CD4-positive, alpha-beta T cell treated with Interleukin-2 at 100 ng/mL for 4 hours (primary cell): ENCODE measurements at places on chromosomes 3 and 15.

DNA sequence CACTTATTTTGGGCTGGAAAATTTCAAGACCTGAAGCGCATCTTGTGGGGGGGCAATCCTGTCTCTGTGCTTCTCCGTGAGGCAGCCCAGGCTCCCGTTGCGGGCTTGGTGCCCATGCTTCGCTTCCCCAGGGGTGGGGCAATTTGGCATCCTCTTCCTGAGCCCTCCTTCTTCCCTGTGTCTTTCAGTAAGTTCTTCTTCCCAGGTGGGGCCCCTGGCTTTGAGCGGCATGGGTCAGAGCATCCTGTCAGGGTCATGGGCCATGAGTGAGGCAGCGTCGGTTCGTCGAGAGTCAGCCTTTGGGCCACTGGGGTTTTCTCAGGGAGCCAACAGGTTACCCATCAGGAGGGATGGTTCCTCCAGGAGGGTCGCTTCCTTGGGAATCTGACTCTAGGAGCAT is 200.7 kb downstream of the UBE3A start:
- no peak for DNase-seq

DNA sequence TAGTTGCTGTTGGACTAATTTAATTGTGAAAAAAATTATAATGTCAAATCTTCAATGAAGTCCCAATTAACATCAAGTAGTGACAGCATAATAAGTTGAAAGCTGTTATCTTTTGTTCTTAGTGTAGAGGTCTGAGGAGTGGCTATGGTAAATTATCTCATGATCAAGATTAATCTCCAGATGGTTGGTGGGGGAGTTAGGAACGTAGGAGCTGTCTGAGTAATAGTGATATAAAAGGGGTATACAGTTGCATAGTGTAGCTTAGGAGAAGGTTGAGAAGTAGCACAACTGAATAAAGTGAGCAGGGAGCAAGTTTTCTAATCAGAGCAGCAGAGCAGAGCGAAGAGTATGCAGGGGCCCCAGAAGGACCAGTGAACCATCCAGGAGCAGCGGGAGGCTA is 19.5 kb downstream of the TMOD2 start:
- no peak for DNase-seq

GRCh38 chr3:180116203-180116602 is 79.5 kb upstream of the PEX5L start:
- no peak for DNase-seq

GRCh38 chr3:71570546-71570945 is 13.0 kb downstream of the FOXP1 start:
- DNase-seq, result no peak

DNA sequence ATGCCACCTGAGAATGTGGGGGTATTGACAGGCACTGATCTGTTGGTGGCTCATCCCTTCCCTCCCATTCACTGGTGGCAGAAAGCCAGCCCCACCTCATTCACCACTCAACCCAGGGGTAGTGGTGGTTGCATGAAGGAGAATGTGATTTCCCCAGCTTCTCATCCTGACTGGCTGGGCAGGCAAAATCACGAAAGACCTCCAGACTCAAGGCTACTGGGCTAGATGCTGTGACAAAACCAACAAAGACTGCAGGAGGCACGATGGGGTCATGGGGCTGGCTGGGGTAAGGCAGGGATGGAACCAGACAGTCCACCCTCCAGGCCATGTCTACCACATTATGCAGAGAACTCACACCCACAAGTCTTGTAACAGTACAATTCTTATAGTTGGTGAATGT is 33.9 kb downstream of the FSTL1 start:
- DNase-seq, result no peak

GRCh38 chr3:20073683-20074082 is 33.4 kb downstream of the KAT2B start:
- no peak for DNase-seq

DNA sequence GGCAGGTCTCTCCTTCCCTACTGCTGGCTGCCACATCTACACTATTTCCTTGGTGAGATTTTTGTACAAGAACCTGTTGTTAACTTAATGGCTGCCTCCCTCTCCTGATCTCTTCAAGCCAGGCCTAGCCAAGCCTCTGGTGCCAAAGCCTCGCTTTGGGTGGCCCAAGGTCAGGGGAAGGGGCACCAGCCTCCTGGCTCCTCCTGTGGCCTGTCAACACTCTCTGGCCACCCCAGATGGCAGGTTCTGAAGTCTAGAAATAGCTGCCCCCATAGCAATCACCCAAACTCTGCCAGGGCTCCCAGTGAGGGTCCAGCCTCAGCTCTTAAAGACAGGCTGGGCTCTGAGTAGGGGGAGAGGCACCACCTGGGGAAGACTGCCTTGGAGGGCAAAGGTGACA is 5.0 kb downstream of the IFRD2 start:
- DNase-seq, result no peak

- no peak for DNase-seq
Measured at GRCh38 chr3:33577173-33577572, 137.0 kb upstream of the UBP1 start.
